ENCODE measurements at places on chromosomes 16 and 17.

DNA sequence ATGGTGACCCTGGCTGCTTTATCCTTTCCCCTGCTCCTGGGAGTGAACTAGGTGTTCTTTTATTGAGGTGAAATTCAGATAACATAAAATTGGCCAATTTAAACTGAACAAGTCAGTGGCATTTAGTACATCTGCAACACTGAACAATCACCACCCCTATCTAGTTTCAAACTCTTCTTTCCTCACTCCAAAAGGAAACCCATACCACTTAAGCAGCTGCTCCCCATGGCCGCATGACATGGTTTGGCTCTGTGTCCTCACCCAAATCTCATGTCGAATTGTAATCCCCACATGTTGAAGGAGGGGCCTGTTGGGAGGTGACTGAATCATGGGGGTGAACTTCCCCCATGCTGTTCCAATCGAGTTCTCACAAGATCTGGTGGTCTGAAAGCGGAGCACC lies 154.1 kb downstream of the STX8 start:
- DNase-seq: no peak

GRCh38 chr17:79916991-79917901 lies 78.0 kb upstream of the CBX4 start:
- DNase-seq: no peak

DNA sequence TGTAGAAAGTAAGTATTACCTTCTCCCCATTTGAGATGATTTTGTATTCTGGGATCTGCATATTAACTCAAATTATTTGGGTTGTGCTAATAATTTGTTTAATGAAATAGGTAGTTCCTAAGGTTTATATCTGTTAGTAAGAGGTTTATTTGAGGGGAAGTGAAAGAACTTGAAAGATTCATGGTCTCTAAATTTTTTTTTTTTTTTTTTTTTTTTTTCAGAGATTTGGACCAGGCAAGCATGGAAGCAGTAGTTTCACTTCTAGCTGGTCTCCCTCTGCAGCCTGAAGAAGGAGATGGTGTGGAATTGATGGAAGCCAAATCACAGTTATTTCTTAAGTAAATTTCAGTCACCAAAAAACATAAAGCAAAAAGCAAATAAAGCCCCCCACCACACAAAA lies 65.2 kb downstream of the OMG start:
- no peak for DNase-seq

- no peak for DNase-seq
Measured at GRCh38 chr17:45666046-45666600, 118.0 kb upstream of the CRHR1 start.

GRCh38 chr16:1773703-1774447 lies 941 bp upstream of the MRPS34 start:
- DNase-seq: no peak

- DNase-seq: no peak
Measured at GRCh38 chr17:79990051-79990592, 45.5 kb downstream of the TBC1D16 start.

DNA sequence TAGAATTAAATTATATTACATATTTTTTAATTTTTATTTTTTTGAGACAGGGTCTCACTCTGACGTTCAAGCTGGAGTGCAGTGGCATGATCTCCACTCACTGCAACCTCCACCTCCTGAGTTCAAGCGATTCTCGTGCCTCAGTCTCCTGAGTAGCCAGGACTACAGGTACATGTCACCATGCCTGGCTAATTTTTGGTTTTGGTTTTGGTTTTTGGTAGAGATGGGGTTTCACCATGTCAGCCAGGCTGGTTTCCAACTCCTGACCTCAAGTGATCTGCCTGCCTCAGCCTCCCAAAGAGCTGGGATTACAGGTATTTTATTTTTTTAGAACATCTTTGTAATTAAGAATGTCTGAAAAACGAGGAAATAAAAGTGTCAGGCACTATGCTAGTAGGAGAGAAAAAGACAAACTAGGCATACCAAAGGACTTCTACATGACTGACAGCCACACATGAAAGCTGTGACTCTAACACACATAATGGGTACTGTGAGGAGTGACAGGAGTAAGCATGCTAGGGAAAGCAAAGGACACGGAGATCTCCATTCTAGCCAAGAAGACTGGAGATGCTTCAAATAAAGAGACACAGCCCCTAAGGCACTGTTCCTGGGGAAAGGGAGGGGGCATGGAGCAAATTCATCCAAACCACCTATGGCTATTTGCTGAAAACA lies 7.3 kb downstream of the GNA13 start:
- DNase-seq: no peak

DNA sequence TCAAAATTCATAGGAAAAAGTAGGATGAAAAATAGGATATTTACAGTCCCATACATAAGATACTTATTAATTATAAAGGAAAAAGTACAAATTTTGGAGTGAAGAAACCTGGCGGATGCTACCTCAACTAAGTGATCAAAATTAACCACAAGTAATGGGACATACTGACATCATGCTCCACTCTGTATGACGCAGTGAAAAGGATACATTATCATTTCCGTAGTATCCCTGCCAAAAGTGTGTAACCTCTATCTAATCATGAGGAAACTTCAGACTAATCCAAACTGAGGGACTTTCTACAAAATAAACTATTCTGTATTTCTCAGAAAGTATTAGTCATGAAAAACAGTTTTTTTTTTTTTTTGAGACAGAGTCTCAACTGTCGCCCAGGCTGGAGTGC lies 60.5 kb downstream of the TRIM37 start:
- no peak for DNase-seq

GRCh38 chr16:51439271-51439670 lies 288.2 kb upstream of the SALL1 start:
- no peak for DNase-seq

DNA sequence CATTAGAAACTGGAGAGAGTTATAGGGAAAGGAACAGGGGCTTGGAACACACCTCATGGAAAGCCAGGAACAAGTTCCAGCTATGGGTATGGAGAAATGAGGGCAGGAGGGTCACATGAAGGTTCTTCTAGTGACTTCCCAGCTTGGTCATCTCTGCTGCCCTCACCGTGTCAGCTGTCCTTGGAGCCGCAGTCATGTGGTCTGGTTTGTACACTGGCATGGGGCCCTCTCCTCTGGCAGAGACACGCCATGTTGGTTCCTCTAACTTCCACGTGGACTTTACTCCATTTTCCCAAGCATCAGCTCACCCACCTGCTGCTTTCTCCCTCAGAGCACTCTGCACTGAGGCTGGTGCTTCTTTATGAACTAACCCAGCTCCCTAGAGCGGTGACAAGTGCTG lies 26.3 kb downstream of the MPG start:
- DNase-seq: no peak

GRCh38 chr16:85361441-85362118 lies 249.3 kb upstream of the CIBAR2 start:
- DNase-seq: no peak

DNA sequence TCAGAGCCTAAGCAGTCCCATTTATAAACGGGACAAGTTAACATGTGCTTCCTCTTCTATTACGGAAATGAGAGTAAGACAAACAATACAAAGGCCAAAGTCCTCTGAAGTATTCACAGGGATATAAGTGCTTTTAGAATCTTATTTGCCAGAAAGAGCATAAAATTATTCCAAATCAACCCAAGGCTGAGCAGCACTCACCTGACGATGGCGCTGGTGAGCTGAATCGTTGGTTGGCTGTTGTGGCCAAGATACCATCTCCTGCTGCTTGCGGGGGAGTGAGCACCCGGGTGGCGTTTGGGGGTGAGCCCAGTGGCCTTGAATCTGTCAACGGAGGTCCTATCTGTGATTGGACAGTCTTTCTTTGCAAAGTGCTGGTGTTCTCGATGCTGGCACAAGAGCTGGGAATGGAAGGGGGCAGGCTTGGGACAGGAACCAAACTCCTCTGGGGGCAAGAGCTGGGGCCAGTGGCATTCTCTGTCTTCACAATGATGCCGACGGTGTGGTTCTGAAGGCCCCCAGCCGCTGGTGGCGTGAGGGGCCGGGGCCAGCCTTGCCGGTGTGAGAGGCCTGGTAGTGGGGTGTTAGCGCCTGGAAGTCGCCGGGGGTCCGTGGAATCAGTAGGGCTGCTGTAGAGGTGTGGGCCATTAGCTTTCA lies 9.5 kb upstream of the DHRS13 start:
- DNase-seq: no peak

DNA sequence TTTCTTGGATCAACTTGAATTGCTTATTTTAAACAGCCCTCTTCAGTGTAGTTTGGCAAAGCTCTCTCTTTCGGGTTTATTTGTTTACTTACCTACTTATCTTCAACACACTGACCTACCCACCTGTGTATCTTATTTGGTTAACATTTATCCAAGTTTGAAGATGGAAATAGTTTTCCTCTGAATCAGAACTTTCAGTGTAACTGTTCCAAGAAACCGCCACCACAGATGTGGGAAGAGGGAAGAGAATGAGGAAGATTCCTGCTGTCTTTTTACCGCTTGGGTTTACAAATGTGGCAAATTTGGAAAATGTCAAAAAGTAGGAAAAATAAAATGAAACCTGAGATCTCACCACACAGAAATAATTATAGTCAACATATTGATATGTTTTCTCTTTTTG lies 115.8 kb downstream of the MSI2 start:
- DNase-seq: no peak

DNA sequence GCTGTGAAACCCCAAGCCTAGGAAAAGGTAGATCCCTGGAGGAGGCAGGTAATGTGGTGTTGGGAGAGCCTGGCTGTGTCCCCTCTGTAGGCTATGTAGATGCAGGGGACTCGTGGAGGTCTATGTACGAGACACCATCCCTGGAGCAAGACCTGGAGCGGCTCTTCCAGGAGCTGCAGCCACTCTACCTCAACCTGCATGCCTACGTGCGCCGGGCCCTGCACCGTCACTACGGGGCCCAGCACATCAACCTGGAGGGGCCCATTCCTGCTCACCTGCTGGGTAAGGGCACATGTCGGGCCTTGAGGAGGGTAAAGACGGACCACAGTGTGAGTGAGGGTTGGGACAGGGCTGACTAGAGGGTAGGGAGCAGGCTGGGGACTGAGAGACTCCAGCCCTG lies 12.0 kb downstream of the ACE start:
- DNase-seq: no peak

DNA sequence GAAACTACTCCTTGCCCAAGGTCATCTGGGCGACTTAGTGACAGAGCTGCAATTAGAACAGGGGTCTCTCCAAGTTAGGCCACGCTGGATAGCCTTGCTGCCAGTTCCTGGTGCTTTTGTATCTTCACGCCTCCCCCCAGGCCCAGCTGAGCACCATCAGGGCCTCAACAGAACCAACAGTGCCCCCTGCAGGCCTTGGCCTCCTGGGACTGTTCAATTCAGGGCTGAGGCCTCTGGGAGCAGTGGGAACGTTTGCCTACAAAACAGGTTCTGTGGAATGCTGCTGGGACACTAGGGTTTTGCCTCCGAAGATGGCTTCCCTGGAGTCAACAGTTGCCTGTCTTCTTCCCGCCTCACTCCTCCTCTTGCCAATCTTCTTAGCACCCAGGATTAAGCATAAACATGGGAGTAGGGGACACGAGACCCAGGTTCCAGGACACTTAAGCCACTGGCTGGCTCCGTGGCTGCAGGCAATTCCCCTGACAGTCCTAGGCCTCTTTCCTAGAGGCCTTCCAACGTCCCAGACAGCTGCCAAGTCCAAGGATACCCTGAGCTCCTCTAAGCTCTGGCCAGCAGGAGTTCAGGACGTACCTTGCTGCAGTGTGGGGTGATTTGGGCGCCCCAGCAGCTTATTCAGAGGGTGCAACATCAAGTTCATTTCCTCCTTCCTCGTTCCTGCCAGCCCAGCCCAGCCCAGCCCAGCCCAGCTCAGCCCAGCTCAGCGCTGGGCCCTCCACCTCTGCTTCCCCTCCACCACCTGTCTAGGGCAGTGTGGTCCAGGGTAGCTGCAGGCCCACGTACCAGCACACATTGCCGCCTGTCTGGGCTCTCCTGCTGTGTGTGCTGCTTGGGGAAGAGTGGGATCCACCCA lies 246.6 kb upstream of the RPL38 start:
- DNase-seq: peak; percentile 35

DNA sequence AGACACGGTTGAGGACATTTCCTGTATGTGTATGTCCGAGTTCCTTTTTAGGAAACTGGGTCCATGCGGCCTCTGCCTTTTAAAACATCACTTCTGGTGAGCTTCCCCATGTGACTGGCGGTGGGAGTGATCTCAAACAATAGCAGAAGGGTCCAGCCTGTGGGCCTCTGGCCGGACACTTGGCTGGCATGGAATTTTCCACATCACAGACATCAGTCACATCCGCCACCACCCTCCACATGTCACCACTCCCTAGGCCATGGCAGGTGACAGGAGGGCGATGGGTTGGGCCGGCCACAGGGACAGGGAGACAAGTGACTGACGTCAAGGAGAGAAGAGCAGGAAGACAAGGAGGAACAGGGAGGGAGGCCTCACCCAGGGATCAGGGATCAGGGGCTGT lies 83.7 kb downstream of the DNAH17 start:
- no peak for DNase-seq

DNA sequence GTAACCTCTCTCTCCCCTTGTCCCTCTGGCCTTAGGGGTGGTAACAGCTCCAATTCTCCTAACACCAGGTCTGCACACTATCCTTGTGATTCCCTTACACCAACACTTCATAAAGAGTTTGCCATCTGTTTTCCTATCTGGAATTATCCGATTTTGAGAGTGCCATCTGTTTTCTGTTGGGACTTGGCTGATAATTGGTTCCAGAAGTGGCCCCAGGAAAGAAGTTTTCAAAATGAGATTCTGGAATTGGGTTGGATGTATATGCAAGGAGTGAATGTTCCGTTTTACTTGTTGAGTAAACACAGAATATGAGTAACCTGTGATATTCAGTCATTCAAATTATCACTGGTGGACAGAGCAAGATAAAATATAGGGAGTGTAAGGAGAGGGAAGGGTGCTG lies 134.1 kb upstream of the HS3ST3A1 start:
- no peak for DNase-seq

GRCh38 chr16:88695218-88695617 lies 8.9 kb upstream of the SNAI3 start:
- no peak for DNase-seq

GRCh38 chr17:57466017-57466471 lies 209.7 kb downstream of the MSI2 start:
- no peak for DNase-seq

DNA sequence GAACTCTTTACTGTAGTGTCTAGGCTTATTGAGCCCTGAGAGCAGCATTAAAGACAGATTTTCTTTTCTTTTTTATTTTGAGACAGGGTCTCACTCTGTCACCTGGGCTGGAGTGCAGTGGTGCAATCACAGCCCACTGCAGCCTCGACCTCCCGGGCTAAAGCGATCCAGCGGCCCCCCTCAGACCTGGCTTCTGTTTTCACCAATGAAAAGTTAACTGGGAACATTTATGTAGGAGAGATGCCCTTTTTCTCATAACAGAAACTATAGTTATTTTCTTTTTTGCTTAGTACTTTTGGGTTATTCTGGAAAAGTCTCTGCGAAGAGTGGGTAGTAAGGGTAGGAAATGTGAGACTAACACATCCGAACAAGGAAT lies 1.5 kb downstream of the MAP1LC3B start:
- no peak for DNase-seq

- DNase-seq: peak; percentile 75
Measured at GRCh38 chr17:28763804-28764266, 20.0 kb downstream of the TRAF4 start.

- no peak for DNase-seq
Measured at GRCh38 chr16:83335076-83335475, 472.7 kb upstream of the HSBP1 start.
